SW 1271 (cell line): ENCODE measurements at places on chromosomes 13 and 19.
A peak's percentile ranks its signal among the peaks of the same experiment; 100 is the strongest.

DNA sequence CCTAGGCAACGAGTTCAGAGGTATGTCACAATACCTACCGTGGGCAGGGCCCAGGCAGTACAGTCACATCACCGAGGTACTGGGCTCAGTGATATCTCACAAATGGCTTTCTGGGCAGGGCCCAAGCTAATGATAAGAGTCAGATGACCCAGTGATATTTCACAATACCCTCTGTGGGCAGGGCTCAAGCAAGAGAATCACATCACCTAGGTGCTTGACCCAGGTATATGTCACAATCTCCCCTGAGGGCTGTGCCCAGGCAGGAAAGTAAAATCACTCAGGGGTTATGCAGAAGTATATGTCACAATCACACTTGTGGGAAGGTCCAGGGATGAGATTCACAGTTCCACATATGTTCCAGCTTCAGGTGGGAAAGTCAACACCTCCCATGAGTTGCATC is 45.3 kb downstream of the ZNF729 start:
- no peak for DNase-seq

DNA sequence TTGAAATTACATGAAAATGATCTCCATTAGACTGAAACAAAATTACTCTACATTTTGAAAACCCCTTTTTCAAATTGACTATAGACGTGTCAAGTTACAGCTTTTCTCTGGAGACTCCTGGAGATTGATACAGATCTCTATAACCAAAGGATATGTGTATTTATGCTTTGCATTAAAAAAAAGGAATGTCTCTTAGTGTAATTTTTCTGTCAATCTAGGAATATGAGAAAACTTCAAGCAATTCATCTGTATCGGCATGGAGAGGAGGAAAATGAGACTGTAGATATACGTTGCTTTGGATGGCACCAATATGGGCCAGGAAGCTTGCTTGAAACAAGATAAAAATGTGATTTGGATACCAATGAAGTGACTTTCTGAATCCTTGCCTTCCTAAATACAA is 286.6 kb downstream of the PCDH9 start:
- DNase-seq = no peak

- DNase-seq = no peak
These were observed 8.9 kb upstream of the ZNF527 start for GRCh38 chr19:37361994-37362393.

GRCh38 chr19:49475995-49476880 is 2.2 kb downstream of the FLT3LG start:
- DNase-seq = no peak

DNA sequence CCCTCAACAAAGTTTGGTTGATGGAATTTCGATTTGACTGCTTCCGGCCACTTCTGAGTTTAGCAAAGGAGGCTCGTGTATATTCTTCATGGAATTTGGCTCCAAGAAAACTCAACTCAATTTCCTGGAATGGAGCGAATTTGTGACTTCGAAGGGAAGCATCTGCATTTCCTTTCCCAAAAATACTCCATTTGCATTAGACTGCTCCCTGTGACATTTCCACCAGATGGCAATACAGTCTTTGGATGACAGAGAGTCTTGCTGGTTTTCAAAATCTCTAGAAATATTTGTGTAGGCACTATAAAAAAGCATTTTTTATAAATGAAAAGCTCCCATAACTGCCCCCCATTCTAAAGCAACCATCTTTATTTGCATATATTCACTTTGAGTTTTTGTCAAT is 4.1 kb downstream of the C1QTNF9 start:
- DNase-seq = no peak

GRCh38 chr19:54096617-54097106 is 3.9 kb downstream of the OSCAR start:
- peak; percentile 75 for DNase-seq

GRCh38 chr13:28573595-28574373 is 78.9 kb upstream of the FLT1 start:
- DNase-seq = no peak

GRCh38 chr19:2302319-2303210 is 5.4 kb downstream of the LINGO3 start:
- DNase-seq = no peak

DNA sequence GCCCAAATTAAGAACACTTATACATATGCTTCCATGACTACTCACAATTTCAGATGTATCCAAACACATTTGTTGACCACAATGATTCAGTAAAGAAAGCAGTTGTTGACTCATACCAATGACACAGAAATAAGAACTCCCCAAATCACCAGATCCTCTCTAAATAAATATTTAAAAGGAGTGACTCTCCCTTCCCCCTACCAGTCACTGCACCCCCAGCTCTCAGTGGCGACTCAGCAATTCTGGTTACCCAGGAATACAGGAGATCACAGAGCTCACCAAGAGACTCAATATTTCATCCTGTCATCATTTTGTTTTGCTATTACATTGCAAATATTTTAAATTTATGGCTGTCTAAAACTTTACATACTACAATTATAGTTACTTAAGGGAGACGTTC is 131.5 kb downstream of the RGCC start:
- peak; percentile 71 for DNase-seq

- no peak for DNase-seq
These were observed 26.2 kb upstream of the MIER2 start for GRCh38 chr19:370641-371330.

- no peak for DNase-seq
These were observed 68.2 kb downstream of the ZNF100 start for GRCh38 chr19:21699197-21699596.

DNA sequence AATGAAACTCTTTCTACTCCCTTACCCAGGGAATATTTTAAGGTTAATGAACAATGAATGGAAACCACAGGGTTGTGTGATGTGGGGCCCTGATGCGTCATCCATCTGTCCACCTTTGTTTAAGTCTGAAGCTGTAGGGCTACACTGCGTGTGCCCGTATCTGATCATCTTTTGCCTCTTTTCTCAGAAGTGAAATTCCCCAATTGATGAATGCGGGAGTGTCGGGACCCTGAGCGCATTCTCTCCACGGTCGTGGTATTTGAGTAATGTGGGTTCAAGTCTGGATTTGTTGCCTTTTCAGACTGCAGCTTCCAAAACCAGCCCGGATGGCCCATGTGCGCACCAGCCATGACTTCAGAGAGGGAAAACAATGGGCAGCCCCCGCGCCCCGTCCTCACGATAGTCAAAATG is 112.3 kb downstream of the COL4A2 start:
- no peak for DNase-seq

DNA sequence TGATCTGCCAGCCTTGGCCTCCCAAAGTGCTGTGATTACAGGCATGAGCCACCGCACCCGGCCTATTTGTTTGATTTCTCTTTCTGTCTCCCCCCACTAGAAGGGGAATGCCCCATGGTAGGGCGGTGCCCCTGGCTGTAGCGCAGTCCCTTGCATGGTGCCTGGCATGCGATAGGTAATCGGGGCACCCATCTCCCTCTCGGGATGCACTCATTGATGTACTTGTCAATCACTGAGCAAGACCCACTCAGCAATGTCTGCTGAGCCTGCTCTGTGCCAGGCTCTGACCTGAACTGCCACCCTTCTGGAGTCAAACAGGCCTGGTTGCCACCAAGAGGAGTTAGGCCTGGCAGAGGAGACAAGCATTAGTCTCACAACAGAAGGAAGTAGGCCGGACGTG is 19.8 kb downstream of the DNM2 start:
- DNase-seq = no peak

DNA sequence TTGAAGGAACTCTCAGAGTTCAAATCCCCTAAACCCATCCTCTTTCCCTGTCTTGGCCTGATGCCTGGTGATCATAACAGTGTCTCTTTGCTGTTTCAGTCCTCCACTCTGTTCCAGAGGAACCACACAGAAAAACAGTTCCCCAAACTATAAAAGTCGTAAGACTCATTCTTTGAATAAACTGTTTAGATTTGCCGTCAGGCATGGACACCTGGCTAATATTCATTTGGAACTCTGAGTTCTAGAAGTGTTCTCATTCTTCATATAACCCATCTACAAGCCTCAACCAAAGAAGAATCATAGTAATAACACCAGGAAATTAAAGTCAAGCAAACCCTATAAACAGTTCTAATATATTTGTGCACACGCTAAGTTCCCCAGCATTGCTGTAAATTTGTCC is 37.7 kb upstream of the ABCC4 start:
- no peak for DNase-seq

DNA sequence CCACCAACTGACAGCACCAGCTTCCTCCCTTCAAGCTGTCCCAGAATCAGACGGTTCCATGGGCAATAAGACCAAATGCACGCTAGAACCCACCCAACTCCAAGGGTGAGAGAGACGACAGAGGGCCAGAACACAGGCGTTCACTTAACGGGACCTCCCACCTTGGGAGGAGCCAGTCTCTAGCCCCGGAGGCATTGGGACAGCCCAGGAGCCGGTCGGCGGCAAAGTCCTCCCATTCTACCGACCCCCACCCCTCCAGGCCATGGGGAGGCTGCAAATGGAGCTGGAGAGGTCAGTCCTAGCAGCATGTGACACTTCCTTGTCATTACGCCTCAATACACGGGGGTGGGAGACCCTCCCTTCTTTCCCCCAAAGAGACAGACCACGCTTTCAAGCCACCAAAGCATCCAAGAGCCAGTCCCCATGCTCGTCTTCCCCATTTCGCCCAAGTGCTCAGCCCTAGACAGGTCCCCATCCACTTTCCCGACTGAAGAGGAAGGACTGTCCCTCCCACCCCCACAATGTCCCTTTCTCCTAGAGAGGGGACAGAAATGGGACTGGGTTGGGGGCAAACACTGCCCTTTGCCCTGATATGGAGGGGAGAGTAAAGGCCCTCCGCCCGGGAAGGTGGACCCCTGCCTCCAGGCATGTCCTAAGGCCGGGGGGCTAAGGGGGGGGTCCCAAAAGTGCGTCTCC is 964 bp downstream of the KHSRP start:
- peak; percentile 67 for DNase-seq

DNA sequence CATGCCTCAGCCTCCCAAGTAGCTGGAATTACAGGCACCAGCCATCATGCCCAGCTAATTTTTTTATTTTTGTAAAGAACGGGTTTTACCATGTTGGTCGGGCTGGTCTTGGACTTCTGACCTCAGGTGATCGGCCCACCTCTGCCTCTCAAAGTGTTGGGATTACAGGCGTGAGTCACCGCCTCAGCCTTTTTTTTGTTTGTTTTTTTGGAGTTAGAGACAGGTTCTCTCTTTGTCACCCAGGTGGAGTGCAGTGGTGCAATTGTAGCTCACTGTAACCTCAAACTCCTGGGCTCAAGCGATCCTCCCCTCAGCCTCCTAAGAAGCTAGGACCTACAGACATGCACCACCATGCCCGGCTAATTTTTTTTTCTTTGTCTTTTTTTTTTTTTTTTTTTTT is 15.6 kb upstream of the NOTCH3 start:
- DNase-seq = no peak

- no peak for DNase-seq
These were observed 65.6 kb downstream of the MCF2L start for GRCh38 chr13:113034451-113035212.

GRCh38 chr13:81117416-81117815 is 776.5 kb upstream of the SPRY2 start:
- no peak for DNase-seq

- DNase-seq = no peak
These were observed 7.5 kb downstream of the RASA3 start for GRCh38 chr13:114124921-114125320.

DNA sequence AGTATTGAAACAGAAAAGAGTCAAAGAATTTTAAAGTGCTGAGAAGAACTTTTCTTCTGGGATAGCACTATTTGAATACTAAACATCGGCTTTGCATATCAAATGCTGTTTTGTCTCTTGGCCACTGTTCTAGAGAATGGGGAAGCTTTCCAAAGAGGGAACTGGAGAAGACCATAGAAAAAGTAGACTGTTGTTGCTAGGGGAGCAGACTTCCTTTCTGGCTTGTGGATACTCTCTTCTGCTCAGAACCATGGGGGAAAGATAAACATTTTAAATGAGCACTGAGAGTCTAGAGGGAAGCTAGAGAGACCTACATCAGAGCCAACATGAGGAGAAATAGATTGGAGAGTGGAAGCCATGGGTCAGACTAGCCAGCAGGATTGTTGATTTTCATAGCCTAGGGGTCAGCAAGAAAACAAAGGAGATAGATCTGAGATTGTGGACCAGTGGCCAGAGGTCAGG is 315.7 kb downstream of the KCTD12 start:
- no peak for DNase-seq

DNA sequence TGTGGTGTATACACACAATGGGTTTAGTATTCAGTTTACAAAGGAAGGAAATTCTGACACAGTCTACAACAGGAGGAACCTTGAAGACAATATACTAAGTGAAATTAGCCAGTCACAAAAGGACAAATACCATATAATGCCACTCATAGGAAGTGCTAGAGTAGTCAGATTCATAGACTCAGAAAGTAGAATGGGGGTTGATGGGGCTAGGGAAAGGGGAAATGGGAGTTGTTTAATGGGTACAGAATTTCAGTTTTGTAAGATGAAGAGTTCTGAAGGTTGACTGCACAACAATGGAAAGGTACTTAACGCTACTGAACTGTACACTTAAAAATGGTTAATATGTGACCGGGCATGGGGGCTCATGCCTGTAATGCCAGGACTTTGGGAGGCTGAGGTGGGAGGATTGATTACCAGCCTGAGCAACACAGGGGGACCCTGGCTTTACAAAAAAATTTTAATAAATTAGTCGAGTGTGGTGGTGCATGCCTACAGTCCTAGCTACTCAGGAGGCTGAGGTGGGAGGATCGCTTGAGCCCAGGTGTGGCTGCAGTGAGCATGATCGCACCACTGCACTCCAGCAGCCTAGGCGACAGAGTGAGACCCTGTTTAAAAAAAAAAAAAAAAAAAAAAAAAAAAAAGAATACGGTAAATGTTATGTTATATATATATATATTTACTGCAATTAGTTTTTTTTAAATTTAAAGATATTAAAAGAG is 45.0 kb downstream of the SLC15A1 start:
- no peak for DNase-seq

DNA sequence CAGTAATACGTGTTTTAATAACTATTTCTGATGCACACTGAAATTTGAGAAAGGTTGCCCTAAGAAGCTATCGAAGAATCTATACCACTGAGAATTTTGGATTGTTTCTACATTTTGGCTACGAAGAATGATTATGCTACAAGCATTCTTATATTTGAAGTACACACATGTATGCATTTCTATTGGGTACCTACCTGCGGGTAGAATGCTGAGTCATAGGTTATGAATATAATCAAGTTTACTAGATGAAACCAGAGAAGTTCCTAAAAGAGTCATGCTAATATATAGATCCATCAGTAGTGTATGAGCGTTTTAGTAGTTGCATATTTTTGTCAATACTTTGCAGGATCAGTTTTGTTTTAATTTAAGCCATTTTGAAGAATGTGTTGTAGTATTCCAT is 62.0 kb upstream of the PCDH20 start:
- DNase-seq = no peak
